ENCODE measurements at places on chromosomes 6 and 20.

GRCh38 chr6:40307712-40308111 lies 279.5 kb downstream of the LRFN2 start:
- no peak for DNase-seq

- no peak for DNase-seq
These were observed 198.0 kb downstream of the RNF144B start for GRCh38 chr6:18585032-18585573.

DNA sequence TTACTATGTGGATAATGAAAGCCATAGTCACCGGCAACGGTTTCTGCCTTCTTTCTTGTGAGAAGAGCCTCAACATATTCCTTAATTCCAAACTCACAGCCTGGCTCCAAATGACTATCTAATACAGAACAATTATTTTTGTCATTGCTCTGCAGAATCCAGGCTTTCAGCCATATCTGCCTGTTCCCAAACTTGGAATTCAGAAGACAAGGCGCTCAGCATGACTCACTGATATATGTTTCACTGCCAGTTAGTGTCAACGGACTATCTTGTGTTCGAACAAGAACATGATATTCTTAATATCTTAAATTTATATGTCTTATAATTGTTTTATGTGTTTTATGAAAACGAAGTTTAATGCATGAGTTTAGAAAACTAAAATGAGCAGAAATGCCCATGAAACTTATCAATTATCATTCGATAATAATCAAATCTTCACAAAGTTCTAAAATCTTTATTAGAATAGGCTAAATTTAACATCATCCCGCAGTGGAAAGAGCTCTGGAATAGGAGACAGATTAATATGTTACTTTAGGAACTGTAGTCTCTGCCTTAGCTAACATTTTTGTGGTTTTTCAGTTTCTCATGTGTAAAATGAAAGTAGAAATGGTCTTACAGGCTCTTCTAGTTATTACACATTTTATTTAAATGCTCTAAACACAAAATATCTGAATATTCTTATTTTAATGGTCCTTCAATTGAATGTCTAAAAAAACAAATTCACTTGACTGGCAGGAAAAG lies 669.3 kb upstream of the GJE1 start:
- no peak for DNase-seq

GRCh38 chr20:48164566-48165400 lies 379.5 kb upstream of the SULF2 start:
- DNase-seq = peak; percentile 63

DNA sequence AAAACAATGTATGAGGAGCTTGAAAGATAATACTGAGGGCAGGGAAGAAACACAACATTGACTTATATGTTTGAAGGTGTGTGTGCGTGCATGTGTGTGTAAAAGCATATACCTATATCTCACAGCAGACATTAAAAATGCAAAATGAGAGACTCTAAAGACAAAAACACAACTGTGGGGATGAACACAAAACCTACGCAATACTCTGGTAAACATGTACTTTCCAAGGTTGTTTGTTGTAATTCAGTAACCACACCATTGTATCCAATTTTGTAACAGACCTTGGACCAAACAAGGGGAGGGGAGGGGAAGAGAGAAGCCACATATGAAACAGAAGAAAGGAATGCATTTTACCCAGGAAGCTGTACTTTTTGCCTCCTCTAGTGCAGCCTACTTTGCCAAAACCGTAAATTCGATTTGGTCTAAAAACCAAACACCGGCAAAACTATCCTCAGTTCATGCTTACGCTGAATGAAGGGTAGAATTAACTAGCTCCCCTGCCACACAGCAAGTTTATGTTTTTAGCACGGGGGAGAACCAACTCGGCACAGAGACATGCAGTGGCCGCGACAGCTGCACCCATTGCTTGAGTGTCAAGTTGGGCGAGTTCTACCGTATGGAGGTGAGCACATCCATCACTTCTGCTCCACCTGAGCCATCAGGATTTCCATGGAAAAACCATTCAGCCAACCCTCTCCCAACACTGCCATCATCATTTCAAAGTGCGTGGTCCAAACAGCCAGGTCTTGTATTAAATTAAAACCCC lies 50.0 kb downstream of the CNKSR3 start:
- DNase-seq = no peak

DNA sequence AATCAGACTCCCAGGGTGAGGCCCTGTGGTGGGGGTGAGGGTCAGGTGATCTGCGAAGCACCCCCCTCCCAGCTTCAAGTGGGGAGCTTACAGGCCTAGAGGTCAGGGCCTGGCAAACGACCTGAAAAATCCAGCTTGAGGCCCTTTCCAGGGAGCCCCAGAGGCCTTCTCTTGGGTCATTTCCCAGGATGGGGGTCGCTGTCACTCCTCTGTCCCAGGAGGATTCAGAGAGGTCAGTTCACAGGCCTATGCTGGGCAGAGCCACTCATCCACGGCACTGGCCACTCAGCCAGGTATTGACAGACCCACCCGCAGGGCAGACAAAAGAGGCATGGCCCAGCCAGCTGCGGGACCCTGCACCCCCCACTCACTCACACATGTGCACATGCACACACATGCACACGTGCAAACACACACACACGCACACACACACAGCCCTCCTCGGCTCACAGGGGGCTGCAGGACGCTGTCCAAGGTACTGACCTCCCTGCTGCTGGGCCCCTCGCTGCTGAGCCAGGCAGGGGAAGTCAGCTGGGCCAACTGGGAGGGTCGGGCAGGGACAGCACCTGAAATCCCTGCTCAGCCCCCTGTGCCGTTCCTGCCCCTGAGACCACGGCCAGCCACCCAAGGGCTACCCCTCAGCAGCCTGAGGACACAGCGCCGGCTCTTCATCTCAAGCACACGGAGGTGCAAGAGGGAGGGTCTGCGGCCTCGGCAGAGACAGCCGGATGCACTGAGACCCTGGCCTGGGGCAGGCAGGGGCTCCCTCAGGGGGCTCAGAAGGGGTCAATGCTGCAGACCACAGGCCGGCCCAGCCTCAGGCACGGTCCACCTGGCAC lies 113.8 kb downstream of the TAF4 start:
- peak; percentile 54 for DNase-seq

- peak; percentile 82 for DNase-seq
These were observed 234.9 kb upstream of the MCHR2 start for GRCh38 chr6:100228834-100229441.

GRCh38 chr6:121436274-121436857 lies 920 bp downstream of the GJA1 start:
- no peak for DNase-seq

DNA sequence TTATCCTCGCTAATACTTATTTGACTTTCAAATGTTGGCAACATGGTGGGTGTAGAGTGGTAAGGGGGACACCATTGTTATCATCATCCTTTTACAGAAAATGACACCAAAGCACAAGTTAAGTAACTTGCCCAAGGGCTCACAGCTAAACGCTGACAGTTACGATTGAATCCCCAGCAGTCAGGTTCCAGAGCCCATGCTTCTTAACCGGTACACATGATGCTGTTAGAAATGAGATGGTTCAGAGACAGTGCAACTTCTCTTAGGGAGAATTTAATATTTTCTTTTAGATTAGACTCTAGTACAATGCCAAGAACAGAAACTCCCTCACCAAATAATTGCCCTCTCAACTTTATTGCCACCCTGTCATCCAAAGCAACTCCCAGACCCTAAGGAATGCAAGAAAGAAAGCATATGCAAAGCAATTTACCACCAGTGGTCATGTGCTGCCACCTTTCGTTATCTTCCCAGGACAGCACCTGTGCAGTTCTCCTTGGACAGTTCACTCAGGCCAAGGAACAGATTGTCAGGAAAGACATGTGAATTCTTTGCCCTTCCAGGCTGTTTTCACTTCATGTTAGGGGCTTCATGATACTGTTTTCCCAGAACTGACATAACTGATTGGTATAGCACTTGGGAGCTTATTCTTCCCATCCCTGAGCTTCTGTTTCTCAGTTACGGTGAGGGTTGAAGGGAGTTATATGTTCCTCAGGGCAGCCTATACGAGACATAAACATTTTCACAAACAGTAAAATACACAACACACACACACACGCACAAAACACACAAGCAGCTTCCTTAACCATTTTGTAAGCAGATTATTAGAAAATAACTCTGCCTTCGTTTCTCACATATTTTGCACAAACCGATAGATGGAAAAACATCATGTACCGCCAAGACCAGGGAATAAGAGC lies 5.1 kb downstream of the HLA-DMA start:
- no peak for DNase-seq

GRCh38 chr6:43712579-43712978 lies 25.0 kb upstream of the MRPS18A start:
- peak; percentile 28 for DNase-seq

DNA sequence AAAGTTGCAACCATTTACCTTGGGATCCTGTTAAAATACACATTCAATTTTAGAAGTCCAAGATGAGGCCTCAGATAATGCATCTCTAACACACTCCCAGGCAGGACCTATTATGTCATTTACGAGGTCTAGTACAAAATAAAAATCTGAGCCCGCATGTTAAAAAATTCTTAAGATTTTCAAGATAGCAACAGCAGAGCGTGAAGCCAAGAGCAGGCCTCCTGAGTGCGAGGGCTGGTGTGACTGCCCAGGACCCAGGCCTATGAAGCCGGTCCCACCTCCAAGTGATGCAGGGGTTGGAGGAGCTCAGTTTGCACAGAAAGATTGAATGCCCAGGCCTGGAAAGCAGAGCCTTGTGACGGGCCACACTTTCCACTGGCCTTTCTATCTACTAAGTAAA lies 211.1 kb upstream of the KCNQ5 start:
- no peak for DNase-seq

- no peak for DNase-seq
These were observed 85.8 kb upstream of the PREP start for GRCh38 chr6:105488516-105489215.
